SIG-M5 (cell line): ENCODE measurements at places on chromosomes 6 and 20.

- DNase-seq, result no peak
Observed at GRCh38 chr6:148750838-148751792, 4.3 kb downstream of the UST start.

GRCh38 chr20:9062066-9062465 is 6.8 kb upstream of the PLCB4 start:
- no peak for DNase-seq

- DNase-seq, result no peak
Observed at GRCh38 chr6:6994796-6995195, 113.0 kb upstream of the RREB1 start.

GRCh38 chr6:109255946-109256640 is 126.2 kb downstream of the CD164 start:
- DNase-seq, result no peak

DNA sequence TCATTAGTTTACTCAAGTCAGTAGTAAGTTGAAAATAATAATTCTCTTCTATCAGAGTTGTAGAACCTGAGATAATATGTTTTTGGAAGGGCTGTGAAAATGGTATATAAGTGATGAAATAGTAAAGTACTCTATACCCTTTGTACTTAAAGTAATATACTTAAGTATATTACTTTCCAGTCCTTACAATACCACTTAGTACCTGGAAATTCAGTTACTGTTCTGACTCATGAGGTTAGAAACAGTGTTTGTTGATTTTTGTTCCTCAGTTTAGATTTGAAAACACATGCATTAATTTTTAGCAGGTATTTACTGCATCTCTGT is 10.1 kb downstream of the TULP4 start:
- DNase-seq, result no peak

GRCh38 chr20:3606021-3606420 is 57.2 kb downstream of the GFRA4 start:
- DNase-seq, result no peak

DNA sequence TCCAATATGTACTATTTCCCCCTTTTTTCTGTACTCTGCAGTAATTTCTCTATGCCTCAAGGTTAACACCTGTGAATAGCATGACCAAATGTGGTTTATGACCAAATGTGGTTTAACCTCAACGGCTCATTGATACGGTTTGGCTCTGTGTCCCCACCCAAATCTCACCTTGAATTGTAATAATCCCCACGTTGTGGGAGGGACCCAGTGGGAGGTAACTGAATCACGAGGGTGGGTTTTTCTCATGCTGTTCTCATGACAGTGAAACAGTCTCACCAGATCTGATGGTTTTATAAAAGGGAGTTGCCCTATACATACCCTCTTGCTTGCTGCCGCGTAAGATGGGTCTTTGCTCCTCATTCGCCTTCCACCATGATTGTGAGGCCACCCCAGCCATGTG is 18.7 kb downstream of the DEK start:
- no peak for DNase-seq

DNA sequence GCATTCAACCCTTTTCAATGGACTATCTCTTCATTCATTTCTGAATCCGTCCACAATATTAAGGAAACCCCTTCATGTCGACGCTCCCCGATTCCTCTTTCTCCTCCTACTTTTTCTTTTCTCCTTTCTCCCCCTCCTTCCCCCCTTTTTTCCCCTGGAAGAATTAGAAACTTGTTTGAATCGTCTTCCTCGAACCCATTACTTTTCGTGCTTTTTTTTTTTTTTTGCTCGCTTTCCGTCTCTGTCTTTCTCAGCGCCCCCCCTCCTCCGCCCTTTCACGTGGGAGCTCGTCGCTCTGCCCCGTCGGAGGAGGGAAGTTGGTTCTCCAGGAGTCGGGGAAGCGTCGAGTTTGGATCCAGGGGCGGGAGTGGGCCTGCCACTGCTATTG is 2.3 kb upstream of the NKX2-2 start:
- no peak for DNase-seq

DNA sequence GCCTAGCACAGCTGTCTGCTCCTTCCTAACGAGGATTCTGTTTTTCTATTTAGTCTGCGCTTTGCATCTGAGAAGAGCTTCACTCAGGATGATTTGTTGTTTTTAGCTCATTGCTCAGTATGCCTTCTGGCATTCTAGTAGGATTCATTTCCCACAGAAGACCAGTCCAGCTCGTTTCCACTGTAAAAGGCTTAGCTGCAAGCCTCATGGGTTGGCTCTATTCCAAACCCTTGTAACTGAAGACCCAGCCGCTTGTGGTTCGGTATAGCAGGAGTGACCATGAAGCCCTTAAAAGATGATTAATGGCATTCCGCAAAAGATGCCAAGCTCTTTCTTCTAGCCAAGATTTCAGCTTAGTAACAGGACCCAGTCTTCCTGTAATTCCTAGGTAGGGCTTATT is 7.2 kb downstream of the ADGRF1 start:
- no peak for DNase-seq

- no peak for DNase-seq
Observed at GRCh38 chr20:43438578-43439316, 18.9 kb upstream of the SRSF6 start.

DNA sequence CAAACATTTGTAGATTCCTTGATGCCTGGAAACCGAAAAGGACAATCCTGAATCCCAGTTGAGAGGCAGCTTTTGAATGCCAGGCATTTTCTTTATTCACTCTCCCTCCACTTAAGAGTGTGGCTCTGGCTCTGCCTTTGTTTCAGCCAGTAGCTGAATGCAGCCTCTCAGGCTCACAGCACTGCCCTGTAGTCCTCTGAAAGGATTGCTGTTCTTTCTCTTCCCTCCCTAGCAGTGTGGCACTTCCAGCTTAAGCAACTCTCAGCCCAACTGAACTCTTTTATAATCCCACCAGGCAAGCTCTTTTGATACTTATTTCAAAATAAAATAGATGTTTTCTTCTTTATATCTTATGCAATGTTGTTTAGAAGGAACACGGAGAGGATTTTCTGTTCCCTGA is 415.6 kb downstream of the GJA1 start:
- no peak for DNase-seq
